ENCODE measurements at places on chromosomes 4 and X.

DNA sequence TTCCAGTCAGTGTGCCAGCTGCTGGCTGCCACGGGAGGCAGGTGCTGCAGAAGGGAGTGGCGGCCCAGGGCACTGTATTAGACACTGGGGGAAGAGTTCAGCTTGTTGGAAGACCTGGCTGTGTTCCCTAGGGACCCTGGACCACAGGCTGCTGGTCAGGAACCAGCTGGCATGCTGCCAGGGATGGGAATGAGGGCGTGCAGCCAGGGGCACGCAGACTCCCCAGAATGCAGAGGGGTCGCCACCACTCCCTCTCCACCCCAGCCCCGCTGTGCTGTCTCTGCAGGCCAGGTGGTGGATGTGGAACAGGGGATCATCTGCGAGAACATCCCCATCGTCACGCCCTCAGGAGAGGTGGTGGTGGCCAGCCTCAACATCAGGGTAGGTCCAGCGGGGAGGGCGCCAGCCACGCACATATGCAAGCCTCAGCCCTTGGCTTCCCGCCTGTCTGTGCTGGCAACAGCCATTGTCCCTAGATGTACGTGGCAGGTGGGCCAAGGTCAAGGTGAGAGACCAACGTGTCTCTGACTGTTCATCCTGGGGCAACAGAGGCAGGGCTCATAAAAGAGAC, 12.3 kb downstream of the ABCD1 start:
- no peak for DNase-seq

GRCh38 chr4:113692809-113693411, 68.6 kb downstream of the CAMK2D start:
- no peak for DNase-seq

GRCh38 chrX:96957718-96958117, 74.0 kb downstream of the RPA4 start:
- DNase-seq: no peak

- DNase-seq: peak; percentile 75
Measured at GRCh38 chr4:52659001-52659721, at the start of gene USP46. TSS of gene USP46 (minus strand) at chr4:52659301. CDS start at chr4:52659150, 151 bp downstream.

- DNase-seq: no peak
Measured at GRCh38 chr4:155877971-155878370, 11.9 kb upstream of the ASIC5 start.

DNA sequence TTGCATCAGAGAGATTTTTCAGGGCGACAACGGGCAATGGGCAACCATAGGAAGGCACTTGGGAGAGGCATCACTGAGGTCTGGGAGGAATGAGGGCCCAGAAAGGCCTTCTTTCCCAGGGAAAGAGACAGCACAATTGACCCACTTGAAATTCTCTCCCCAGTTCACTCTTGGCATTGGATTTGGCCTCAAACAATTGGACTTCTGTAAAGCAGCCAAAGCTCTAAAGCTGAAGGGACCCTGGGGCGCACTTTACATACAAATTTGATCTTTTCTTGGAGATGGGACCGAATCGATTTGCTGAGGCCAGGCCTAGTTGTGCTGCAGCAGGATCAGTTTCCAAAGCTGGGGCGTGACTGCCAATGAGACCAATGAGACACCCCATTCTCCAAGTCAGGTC, 3.2 kb downstream of the ARHGAP36 start:
- DNase-seq: peak; percentile 45

DNA sequence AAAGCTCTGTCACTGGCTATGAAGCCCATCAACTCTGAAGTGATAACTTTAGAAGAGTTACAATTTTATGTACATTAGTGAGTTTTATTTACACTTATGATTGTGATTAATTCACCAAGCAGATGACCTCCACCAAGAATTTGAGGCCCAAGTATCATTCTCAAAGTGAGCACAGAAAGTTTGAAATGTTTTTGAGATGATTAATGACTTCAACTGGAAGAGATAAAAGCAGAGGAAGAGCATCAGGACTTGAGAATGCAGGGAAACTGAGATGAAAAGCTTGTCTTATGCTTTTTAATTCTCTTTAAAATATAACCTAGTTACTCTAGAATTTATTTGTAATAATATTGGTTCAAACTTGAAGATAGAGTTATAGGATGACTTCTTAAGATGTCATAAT, 112.8 kb upstream of the H2AZ1 start:
- no peak for DNase-seq

GRCh38 chrX:123971982-123972381, 10.5 kb downstream of the STAG2 start:
- DNase-seq: no peak

GRCh38 chr4:11194431-11194830, 234.3 kb downstream of the HS3ST1 start:
- no peak for DNase-seq

DNA sequence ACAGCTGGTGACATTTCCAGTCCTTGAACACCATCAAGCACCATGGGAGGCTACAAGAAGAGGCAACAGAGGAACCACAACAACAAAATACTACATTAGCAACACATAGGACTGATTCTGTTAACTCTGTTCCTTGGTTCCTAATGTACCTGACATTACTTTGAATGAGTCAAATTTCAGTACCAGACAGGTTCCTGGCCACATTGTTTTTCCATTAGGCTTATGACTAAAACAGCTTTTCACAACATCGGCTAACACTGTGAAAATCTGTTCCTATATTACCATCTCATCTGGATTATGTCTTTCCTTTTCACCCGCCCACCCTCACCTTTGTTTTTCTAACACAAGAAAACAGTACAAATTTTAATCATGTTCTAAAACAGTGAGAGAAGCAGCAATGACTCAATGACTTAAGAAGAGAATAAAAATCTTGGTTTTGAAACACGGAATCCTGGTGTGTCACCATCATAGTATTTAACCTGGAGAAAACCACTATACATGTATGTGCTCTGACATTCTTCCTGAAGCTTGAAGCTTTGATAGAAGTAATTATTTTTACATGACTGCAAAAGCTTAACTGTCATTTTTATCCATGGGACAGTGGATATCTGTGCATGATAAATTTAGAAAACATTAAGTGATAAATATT, 143.9 kb downstream of the SCFD2 start:
- DNase-seq: no peak

GRCh38 chrX:20454117-20454516, 187.4 kb upstream of the RPS6KA3 start:
- no peak for DNase-seq
